Thoracic aorta (tissue), 2 donors: ENCODE measurements at places on chromosomes 12 and 14. TPM values are rescaled to one million over a fixed set of nuclear protein-coding genes. Genes with fewer than 3 reads are reported as not detected.

GRCh38 chr12:4050340-4050739 lies 177.1 kb upstream of the PARP11 start:
- no peak overlapping the region for H3K4me3 ChIP-seq
- no peaks in the 10 kb centered on the region for H3K4me1 ChIP-seq
- no peaks in the 10 kb centered on the region for H3K36me3 ChIP-seq
- DNase-seq: no peak
- no peak overlapping the region for H3K27ac ChIP-seq

GRCh38 chr14:89807892-89808291 lies 146.6 kb downstream of the EFCAB11 start:
- H3K36me3 ChIP-seq: no peaks in the 10 kb centered on the region
- no peak overlapping the region for H3K4me3 ChIP-seq
- H3K27me3 ChIP-seq: no peaks in the 10 kb centered on the region
- H3K27ac ChIP-seq: no peak overlapping the region
- no peak for DNase-seq
- peaks cover 4% of the 10 kb centered on the region for H3K4me1 ChIP-seq

GRCh38 chr12:75813072-75813471 lies 218.5 kb downstream of the PHLDA1 start:
- no peaks in the 10 kb centered on the region for H3K27me3 ChIP-seq
- no peak overlapping the region for H3K4me3 ChIP-seq

- no peaks in the 10 kb centered on the region for H3K27me3 ChIP-seq
- no peaks in the 10 kb centered on the region for H3K36me3 ChIP-seq
- peaks cover 4% of the 10 kb centered on the region for H3K4me1 ChIP-seq
- no peak for DNase-seq
- H3K27ac ChIP-seq: no peak overlapping the region
Observed at GRCh38 chr14:80776657-80777056, 164.9 kb downstream of the CEP128 start.

SNX6 gene
- 128 TPM for total RNA-seq

GDF11 gene
- total RNA-seq: 9.7 TPM

RND1 gene
- total RNA-seq: 2.6 TPM

IAPP gene
- total RNA-seq: not detected
